Vein endothelial cell (primary cell): ENCODE measurements at places on chromosomes 5 and 9. TPM values are rescaled to one million over a fixed set of nuclear protein-coding genes. Genes with fewer than 3 reads are reported as not detected.

Gene GPR150
- total RNA-seq, result 0.29 and 0.33 TPM in 2 replicates

Gene EQTN
- not detected in 2 replicates for total RNA-seq

Gene LCP2
- 2.2 TPM in 1 of 2 replicates, not detected in the other for total RNA-seq

Gene CTXN3
- total RNA-seq, result not detected in 2 replicates

Gene SLC22A4
- 4.9 and 5.0 TPM in 2 replicates for total RNA-seq

Gene TRIM36
- 0.33 and 2.2 TPM in 2 replicates for total RNA-seq

Gene RAPGEF6
- 20.6 and 22.9 TPM in 2 replicates for total RNA-seq
